Stimulated activated CD4-positive, alpha-beta T cell treated with anti-CD3 and anti-CD28 coated beads, Interleukin-1b, Interleukin-23, amount 100 ng/mL, for 24 hours (primary cell): ENCODE measurements at places on chromosomes 2 and 18.

DNA sequence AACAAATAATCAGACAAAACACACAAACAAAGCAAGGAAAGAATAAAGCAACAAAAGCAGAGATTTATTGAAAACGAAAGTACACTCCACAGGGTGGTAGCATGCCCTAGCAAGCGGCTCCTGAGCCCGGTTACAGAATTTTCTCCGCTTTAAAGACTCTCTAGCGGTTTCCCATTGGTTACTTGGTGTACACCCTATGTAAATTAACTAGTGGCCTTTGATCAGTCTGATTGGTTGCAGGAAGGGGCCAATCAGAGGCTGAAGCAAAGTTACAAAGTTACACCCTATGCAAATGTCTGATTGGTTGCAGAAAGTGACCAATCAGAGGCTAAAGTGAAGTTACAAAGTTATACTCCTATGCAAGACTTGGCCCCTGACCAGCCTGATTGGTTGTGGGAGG is 242.9 kb downstream of the LDLRAD4 start:
- no peak for DNase-seq

DNA sequence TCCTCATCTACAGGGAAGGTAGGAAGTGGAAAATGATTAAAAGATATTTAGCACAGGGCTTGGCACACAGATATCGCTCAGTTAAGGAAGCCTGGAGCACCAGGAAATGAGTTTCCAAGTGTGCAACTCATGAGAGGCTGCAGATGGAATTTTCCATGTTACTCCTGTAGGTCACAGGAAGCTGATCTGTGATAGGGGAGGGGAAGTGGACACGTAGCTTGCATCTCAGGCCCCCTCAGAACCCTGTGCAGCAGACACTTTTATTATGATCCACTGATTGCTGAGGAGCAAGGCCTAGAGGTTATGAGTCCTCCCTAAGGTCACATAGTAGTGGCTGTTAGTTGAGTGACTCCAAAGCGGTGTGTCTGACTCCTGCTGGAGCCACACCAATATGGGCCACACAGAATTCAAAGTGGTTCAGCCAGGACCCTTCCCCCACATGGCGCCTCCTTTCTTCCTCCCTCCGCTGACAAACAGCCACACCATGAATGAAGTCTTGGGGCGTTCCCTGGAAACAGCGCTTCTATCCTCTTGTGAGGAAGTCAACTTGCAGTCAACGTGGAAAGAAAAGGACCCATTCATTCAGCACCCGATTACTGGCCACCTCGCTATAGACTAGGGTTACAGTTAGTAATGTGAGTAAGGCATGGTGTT is 21.5 kb downstream of the DYSF start:
- no peak for DNase-seq

DNA sequence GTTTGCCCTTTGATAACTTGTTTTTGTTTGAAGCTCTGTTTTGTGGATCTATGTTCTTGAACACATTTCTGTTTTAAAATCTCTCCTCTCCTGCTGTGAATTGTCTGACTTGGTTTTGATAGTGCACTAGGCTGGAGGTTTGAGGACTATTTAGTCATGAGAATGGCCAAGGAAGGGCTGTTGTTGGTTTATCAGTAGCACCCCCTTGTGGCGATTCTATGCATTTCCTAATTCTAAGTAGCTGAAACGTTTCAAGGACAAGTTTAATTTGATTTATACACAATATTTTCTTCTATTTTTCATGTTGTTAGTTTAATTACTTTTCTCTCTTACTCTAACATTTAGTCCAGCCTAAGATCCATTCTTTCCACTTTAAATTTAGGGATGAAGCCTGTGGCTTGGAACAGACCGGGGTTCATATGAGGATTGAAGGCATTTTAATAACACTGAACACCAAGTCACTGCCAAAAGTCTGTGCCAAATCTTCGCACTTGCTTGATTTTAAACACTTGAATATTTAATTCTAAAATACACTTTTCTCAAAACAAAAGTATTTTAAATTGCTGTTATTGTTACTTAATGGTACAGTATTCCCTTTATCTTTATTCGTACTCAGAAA is 166.0 kb downstream of the SOCS6 start:
- no peak for DNase-seq

- no peak for DNase-seq
These were observed 56.1 kb upstream of the KIDINS220 start for GRCh38 chr2:8893474-8893873.

- no peak for DNase-seq
These were observed 61.8 kb downstream of the FMNL2 start for GRCh38 chr2:152396763-152397162.

GRCh38 chr2:14678761-14679160 is 46.2 kb downstream of the LRATD1 start:
- no peak for DNase-seq

- DNase-seq: no peak
These were observed 151.0 kb downstream of the HDAC4 start for GRCh38 chr2:239249776-239250175.

DNA sequence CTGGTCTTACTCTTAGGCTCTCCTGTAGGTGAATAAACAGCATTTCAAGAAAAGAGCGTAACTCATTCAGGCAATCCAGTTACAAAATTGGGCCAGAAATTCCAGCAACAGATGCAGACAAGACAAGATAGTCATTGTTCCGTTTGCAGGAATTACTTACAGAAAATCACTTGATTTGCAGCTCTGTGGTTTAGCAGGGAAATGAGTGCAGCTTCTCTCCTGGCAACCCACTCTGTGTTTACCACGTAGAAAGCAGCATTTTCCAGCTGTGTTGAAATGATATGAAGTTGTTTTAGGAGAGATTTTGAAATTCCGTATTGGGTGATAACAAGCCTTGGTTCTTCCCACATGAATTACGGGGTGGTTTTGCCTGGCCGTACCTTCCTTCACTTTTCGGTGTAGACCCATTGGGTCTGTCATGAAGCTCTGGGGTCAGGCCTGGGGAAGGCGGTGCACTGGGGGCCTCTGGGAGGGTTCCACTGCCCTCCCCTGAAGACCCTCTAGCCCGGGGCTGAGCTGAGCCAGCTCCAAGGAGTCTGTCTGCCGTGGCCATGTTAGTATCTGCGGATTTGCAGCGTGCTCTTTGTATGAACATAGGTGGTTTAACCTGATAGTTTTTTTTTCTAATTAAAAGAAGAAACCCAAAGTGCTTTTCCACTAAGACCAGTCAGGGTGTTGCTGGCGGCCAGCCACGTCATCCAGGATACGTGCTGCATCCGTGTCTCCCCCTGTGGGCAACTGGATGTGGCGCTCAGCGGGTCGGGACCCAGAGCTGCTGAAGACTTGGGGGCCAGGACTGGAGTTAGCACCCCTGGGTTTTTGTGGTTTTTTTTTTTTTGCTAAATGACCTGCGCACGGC is 58.9 kb upstream of the KCNG2 start:
- no peak for DNase-seq
